ENCODE measurements at places on chromosomes 3 and 15. TPM values are rescaled to one million over a fixed set of nuclear protein-coding genes. Genes with fewer than 3 reads are reported as not detected.

DNA sequence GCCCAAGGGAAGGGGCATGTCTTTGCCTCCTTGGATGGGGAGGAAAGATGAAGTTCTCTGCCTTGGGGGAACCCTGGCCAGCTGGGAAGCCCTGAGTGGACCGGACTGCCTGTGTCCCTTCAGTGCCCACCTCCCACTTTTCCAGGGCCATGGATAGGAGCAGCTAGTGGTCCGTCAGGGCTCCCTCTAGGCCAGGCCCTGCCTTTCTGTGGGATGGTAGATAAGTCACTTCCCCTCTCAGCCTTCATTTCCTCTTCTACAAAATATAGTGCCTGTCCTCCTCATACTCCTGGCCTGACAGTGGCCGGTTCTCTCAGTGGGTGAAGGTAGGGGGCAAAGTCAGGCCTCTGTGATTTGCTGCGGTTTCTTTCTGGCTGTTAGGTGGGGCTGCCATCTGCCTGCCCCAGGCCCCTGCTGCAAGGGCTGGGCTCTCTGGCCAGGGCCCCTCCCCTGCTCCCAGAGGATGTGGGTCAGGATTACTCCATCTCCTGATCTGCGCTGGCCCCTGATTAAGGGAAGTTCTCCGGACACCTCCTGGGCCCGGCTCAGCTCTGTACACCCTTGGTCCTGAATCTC, 1.4 kb downstream of the PLEKHO2 start:
- peak; percentile 64 for DNase-seq

DNA sequence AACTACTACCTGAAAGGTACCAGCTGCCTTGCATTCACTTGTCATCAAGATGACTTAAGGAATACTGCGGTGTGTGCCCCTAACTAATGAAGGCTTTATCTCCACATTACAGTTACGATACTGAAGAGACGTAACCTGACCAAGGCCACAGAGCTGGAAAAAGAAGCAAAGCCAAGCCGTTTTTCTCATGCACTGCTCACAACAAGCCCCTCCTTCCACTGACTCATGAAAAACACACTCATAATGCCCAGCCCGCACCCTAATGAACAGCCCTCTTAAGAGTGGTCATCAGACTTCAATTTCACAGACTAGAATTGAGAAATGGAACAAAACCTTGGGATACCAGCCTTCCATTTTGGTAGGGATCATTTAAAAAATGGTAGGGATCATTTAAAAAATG, 11.6 kb downstream of the PSMD6 start:
- peak; percentile 82 for DNase-seq

DNA sequence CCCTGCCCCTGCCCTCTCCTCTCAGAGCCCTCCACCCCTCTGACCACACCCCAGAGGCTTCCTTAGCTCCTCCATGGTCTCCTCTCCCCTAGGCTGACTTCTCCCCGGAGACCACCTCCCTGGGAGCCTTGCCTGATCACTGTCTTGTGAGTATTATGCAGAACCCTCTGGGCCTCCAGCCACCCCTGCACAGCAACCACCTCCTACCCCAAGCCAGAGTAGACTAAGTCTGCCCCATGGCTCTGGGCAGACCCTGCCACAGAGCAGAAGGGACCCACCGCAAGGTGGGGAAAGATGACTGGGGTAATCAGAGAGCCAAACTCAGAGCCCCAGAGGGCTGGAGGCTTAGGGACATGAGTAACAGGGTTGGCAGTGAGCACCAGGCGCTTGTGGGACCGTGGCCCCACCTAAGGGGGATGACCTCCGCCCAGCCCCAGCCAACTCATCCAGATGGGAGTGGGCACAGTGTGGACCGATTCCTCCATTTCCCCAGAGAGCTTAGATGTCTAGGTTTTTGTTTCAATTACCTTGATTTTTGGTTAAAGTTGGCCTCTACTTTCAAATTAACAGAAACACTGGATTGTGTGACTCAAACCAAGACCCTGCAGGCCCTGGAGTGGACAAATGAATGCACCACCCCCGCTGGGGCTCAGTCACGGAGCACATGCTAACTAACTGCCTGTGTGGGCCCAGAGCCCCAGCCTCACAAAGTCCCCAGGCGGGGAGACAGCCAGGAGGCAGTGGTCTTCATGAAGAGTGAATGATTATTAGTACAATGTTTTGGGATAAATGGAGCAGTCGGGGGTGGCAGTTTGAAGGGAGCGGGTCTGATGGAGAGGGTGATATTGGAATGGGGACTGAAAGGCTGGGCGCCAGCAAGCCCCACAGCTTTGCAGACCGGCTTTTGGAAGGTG, 119.4 kb upstream of the PRR20G start:
- DNase-seq: no peak

The SCG3 gene
- 2.5 TPM for total RNA-seq

- DNase-seq: no peak
These were observed 435.6 kb downstream of the MECOM start for GRCh38 chr3:169227911-169228310.

- DNase-seq: peak; percentile 75
These were observed 504 bp downstream of the ABHD2 start for GRCh38 chr15:89088605-89089315.

GRCh38 chr15:77540312-77541060, 92.2 kb downstream of the LINGO1 start:
- DNase-seq: no peak

The ACKR2 gene
- total RNA-seq: 2.6 TPM

GRCh38 chr3:197709135-197709534, 27.6 kb downstream of the RUBCN start:
- no peak for DNase-seq

The ISG20 gene
- 4.8 TPM for total RNA-seq

GRCh38 chr3:130504701-130505100, 12.3 kb upstream of the COL6A6 start:
- DNase-seq: no peak

DNA sequence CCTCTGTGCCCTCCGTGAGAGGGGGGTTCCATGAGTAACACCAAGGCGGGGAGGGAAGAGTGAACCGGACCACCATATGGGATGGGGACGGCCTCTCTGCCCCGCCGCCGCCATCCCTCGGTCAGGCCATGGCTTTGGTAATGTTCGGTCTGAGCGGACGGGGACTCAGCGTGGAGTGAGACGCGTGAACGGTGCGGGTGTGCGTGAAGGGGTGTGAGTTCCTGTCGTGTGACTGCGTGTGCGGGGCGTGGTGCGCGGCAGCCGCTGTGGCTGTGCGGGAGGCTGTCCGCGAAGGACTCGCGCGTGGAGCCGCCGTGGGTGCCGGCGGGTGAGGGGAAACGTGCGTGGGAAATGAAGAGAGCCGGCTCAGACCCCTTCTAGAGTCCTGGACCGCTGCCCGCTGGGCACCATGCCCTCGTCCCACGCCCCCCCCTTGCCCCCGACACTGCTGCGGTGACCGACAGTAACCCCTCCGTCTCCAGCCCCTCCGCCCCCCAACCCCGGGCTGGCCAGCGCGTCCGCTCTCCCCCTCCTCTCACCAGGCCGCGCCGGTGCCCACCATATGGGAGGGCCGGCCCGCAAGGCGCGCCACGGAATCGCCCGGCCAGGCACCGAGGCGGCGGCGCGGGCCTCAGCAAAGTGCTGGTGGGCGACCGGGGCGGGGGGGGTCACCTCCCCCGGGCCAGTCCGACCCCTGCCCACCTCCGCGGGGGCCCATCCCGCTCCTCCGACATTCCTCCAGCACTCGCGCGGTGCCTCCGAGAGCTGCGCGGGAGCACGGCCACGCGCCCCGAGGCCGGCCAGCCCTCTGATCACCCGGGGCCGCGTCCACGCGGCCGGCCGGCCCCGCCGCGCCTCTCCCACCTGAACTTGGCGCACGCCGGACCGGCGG, 589 bp downstream of the KLF15 start:
- DNase-seq: peak; percentile 60

DNA sequence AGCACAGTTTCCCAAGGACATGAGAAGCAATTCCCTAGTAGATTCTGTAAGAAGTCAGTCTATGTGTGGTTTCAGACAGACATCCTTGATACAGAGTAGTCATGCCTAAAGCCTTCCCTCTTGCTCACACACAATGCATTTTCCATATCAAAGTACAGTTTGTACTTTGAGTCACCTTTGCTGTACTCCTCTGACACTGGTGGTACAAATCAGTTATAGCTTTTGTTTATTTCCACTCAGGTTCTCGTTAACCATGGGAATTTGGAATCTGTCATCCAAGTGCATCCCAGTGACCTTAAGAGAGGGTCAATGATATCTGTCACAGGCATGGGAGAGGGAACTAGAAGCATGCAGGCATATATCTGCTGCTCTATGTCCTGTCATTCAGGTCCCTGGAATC, 3.6 kb upstream of the GNB4 start:
- DNase-seq: no peak

The GOLGA6B gene
- 0.61 TPM for total RNA-seq

- DNase-seq: peak; percentile 81
These were observed 42.8 kb upstream of the RAF1 start for GRCh38 chr3:12706504-12707253.

The CTDSPL gene
- total RNA-seq: 10.4 TPM

The PLS1 gene
- 8.7 TPM for total RNA-seq

DNA sequence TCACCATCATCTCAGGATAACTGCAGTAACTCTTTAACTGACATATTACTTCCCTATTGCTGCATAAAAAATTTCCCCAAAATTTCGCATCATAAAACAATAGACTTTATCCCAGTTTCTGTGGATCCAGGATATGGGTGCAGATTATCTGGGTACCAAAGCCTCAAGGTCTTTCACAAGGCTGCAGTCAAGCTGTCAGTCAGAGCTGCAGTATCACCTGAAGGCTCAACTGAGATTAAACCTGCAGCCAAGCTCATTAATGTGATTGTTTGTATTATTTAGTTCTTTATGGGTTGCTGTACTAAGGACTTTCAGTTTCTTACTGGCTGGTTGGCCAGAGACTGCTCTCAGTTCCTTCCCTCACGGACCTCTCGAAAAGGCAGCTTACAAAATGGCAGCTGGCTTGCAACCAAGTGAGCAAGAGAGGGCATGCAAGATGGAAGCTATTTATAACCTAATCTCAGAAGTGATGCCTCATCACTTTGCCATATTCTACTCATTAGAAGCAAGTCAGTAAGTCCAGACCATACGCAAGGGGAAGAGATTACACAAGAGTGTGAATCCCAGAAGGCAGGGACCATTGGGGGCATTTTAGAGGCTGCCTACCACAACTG, 54.9 kb downstream of the DCUN1D1 start:
- DNase-seq: peak; percentile 62

- DNase-seq: no peak
These were observed 499.8 kb downstream of the ROBO2 start for GRCh38 chr3:77539677-77540076.

- DNase-seq: no peak
These were observed 256.3 kb downstream of the SCAPER start for GRCh38 chr15:76648732-76649444.

- no peak for DNase-seq
These were observed 62.7 kb upstream of the RNU6-1 start for GRCh38 chr15:67902579-67903009.

DNA sequence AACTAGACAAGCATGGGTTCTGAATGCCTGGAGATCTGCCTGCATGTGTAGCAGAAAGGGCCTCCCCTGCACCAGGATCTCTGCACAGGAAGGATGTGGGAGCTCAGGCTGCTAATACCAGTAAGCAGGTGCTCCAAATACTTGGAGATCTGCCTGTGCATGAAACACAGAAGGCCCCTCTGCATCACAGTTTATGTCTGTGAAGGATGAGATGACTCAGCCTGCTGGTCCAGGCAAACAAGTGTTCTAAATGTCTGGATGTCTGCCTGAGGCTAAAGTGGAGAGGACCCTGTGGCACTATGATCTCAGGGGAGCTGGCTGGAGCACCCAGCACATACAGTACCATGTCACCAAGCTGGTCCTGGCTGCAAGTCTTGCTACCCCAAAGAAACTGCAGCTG, 678.8 kb downstream of the MCTP2 start:
- no peak for DNase-seq

GRCh38 chr15:65020419-65020818, 9.0 kb downstream of the MTFMT start:
- DNase-seq: no peak

The SPSB4 gene
- not detected for total RNA-seq

The PLIN1 gene
- 0.11 TPM for total RNA-seq

DNA sequence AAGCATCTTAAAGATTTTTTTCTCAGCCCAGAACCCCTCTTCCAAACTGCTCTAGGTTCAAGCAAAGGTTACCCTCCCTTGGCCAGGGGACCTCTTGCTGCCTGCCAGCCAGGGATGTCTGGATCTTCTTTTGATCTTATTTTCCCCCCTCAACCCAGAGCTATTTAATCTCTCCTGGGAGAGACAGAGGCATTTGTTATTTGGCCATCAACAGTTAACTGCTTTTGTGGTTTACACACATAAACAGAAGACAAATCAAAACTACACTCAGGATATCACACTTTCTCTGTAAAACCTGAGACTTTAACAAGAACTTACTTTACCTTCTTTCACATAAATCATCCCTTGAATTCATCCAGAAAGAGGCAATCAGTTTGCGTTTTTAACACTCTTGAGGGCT, 272.5 kb downstream of the THSD4 start:
- no peak for DNase-seq

DNA sequence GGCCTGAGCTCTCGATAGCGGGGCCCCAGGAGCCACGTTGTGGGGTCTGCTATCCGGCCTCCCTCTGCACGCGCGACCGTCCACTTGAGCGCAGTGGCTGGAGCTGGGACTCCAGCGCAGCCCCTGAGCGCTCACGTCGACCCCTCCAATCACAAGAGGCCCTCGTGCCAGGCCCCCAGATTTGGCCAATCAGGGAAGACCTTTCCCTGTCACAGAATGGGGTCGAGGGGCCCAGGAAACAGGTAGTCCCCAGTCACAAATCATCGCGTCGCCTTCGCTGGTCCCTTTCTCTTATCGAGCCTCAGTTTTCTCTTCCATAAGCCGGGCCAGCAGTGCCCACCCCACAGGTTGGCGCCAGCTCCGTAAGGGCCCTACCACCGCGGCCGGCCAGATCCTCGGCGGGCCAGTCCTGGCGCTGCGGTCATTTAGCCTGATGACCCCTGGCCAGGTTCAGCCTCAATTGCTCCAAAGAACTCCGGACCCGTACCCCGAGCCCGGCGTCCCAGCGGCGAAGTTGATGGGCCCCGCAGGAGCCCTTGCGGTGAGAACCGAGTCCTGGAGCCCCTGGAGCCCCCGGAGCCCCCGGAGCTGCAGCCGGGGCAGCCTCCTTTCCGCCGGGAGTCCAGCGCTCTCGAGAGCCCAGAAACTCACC, 435 bp downstream of the ALDH1L1 start:
- peak; percentile 81 for DNase-seq

DNA sequence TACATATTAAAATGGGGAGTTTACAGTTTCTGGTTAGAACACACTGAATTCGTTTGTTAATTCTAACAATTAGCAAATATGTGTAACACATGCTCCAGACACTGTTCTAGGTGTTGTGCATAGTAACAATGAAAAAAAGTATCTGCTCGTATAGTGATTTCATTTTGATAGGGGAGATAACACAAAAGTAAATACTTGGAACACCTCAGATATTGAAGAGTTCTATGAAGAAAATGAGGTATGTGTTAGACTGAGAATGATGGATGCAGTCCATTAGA, 6.8 kb upstream of the TMF1 start:
- no peak for DNase-seq
